ENCODE measurements at places on chromosomes 12 and 14. TPM values are rescaled to one million over a fixed set of nuclear protein-coding genes. Genes with fewer than 3 reads are reported as not detected.

DNA sequence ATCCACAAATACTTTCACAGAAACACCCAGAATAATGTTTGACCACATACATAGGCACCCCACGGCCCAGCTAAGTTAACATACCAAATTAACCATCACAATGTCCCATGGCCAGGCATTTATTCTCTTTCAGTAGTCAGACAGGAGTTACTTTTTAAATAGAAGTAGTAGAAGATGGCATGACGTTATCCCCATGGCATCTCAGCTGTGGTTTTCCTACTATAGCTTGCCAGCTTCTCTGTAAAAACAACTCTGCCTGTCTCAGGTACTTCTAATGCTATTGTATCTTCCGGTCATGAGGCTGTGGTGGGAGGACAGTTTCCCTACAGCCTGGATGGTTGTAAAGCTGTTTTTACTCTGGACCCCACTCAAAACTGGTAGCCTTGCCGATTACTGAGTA, 19.3 kb downstream of the CTSG start:
- DNase-seq, result no peak

- no peak for DNase-seq
Measured at GRCh38 chr14:31127690-31128089, 79.9 kb downstream of the HECTD1 start.

DNA sequence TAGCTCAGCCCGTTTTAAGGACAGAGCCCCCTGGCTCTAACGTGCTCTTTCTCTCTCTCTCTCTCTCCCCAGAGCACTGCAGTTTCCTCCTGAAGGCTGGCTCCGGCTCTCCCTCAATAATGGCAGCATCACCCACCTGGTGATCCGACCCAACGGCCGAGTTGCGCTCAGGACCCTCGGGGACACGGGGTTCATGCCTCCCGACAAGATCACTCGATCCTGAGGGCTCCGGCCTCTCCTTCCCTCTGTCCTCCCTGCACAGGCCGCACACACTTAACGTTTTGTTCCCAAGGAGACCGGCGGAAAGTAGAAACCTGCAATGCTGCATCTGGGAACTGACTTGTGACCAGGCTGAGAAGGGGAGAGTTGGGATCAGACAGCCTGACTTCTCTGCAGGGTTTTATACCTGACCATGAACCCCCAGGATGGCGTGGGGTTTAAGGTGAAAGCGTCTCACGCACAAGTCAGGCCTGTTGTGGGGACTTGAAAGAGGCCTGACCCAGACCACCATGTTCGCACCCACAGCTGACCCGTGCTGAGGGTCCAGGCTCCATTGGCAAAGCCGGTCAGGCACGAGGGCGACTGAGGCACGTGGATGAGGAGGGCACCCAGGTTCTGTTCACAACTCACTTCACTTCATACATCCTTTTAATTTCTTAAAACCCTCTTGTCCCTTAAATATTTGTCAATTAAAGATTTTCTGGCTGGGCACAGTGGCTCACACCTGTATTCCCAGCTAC, 10.1 kb downstream of the PGAM5 start:
- DNase-seq, result no peak

DNA sequence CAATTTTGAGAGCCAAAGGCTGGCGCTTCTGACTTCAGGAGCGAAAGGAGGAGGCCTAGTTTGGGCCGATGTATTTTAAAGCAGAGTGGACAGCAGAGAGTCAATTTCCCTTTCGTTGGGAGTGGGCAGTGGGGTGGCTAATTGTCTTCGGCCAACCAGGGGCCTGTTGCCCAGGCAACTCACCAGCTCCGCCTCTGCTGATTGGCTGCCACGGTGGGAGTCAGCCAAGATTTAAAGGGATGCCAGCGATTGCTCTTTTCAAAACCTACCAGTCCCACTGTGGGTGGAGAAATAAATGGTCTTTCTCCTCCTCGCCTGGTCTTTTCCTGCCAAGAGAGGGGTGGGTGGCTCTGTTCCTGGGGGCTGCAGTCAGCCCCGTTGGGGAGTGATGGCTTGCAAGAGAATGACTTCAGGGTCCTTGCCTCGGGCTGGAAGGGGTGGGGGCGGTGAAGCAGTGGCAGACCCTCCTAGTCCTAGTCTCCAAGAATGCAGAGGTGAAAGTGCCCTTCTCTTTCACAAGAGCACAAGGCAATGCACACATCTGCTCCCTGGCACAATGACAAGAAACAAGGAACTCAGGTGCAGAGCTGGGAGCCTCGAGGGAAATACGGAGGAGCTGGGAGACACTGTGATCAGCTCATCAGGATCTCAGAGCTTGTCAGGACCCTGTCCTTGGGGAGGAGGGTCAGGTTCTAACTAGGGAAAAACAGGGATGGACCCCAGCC, 37.7 kb downstream of the RASAL1 start:
- DNase-seq, result no peak

GRCh38 chr12:50112456-50113218, 601 bp downstream of the COX14 start:
- no peak for DNase-seq

DNA sequence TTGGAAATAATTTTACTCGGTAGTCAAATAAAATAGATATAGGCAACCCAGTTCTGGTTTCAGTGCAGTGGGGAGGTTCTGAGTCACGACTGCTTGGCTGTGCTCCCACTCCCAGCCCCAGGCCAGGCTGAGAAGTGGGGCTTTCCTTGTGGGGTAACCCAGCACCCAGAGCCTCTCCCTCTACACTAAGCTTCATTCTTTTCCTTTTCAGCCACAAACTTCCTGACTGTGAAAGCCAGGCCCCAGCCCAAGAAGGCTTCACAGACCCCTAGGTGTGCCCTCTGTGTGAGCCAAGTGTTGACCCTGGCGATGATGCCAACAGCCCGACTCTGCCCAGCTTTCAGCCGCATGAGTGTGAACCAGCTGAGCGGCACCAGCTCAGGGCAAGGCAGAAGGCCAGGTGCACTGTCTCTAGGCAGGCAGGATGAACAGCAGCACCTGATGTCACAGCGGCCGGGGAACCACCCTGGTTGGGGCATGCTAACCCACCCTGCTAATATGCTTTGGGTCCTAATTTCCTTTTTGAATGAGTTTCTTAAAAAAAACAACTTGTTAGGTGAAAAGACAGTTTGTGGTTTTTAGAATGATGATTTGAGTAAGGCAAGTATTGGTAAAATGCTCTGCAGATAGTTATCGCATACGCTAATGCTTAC, 42.2 kb upstream of the ATP23 start:
- DNase-seq, result peak; percentile 56

DNA sequence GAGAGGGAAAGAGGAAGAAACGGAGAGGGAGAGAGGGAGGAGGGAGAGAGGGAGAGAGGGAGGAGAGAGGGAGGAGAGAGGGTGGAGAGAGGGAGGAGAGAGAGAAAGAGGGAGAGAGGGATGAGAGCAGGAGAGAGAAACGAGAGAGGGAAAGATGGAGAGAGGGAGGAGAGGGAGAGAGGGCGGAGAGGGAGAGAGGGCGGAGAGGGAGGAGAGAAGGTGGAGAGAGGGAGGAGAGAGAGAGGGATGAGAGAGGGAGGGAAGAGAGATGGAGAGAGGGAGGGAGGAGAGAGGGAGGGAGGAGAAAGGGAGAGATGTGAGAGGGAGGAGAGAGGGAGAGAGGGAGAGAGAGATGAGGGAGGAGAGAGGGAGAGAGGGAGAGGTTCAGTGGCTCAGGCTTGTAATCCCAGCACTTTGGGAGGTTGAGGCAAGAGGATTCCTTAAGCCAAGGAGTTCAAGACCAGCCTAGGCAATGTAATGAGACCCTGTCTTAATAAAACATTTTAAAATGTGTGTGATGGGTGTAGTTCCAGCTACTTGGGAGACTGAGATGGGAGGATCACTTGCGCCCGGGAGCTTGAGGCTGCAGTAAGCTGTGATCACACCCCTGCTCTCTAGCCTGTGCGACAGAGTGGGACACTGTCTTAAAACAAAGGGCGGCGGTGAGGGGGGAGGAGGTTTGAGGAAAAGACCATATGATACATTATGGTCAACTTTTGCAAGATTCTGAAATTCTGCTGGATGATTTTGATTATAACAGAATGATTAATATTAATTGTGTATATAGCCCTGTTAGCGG, 21.3 kb upstream of the SNRPF start:
- no peak for DNase-seq

- DNase-seq, result no peak
Measured at GRCh38 chr12:91423693-91424050, 241.1 kb upstream of the DCN start.

DNA sequence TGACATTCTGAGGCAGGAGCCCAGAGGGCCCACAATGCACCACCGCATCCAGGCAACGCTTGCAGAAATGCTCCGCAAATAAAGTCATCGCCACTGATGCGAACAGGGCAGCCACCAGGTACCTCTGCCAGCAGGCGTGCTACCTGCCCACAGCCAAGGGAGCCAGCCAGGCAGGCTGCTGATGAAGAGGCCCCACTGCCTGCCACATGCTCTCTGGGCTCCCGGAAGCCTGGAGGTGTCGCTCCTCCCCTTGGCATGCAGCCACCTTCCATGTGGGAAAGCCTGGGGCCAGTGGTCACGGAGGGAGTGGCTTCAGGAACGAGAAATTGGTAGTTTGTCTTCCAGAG, 14.7 kb downstream of the GPR132 start:
- no peak for DNase-seq

- DNase-seq, result peak; percentile 28
Measured at GRCh38 chr14:37595809-37596621, 586 bp downstream of the TTC6 start.

DNA sequence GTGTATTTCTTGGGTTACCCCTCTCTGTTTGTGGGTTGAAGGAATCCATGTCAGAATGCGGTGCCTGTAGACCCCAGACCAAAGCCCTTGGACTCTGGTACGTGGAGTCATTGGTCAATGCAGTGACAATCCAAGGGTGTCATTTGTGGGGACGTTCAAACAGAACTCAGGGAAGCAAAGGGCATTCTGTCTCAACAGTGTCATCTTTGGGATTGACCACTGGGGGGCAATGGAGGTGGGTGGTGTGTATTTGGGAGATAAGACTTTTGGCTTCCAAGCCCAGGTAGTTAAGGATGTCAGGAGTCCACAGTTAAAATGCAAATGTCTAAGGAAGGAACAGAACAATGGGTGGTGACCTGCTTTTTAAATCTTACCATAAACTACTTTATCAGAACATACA, 54.6 kb upstream of the CCDC175 start:
- no peak for DNase-seq

GRCh38 chr12:13112968-13113367, 9.5 kb upstream of the GSG1 start:
- DNase-seq, result no peak

DNA sequence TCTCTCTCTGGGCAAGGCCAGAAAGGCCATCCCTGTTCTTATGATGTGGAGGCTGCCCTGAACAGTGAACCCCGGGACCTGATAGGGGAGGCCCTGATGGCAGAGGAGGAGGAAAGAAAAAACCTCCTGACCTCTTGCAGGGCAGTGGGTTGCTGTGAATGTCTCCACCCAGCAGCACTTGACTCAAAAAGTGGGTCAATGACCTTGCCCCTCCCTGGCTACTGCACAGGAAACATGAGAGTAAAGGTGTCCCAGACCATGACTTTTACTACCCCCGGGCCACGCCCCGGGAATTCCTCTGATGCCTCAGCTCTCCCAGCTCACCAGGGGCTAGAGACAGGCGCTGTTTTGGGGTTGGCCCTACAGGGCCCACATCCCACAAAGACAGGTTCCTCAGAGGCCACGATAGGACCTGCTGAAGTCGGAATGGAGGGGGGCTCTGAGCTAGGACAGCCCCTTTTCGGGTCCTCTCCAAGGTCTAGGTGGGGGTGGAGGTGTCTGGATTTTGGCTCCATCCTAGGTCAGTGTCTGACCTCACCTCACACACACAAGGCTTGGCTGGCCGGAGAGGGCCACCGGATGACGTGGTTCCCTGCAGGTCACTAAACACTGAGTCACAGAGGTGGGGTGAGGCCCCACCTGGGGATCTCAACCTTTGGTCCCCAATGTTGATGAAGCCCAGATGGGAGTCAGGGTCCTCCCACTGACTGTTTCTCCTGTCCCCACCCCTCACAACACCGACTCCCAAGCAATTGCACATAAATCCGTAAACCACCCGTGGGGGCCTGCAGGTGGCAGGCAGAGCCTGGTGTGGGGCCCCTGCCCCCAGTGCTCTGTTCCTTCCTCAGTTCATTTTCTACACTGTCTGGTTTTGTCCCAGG, 1.6 kb downstream of the RHOF start:
- DNase-seq, result peak; percentile 70

- no peak for DNase-seq
Measured at GRCh38 chr14:54579621-54580020, 12.7 kb downstream of the SAMD4A start.

DNA sequence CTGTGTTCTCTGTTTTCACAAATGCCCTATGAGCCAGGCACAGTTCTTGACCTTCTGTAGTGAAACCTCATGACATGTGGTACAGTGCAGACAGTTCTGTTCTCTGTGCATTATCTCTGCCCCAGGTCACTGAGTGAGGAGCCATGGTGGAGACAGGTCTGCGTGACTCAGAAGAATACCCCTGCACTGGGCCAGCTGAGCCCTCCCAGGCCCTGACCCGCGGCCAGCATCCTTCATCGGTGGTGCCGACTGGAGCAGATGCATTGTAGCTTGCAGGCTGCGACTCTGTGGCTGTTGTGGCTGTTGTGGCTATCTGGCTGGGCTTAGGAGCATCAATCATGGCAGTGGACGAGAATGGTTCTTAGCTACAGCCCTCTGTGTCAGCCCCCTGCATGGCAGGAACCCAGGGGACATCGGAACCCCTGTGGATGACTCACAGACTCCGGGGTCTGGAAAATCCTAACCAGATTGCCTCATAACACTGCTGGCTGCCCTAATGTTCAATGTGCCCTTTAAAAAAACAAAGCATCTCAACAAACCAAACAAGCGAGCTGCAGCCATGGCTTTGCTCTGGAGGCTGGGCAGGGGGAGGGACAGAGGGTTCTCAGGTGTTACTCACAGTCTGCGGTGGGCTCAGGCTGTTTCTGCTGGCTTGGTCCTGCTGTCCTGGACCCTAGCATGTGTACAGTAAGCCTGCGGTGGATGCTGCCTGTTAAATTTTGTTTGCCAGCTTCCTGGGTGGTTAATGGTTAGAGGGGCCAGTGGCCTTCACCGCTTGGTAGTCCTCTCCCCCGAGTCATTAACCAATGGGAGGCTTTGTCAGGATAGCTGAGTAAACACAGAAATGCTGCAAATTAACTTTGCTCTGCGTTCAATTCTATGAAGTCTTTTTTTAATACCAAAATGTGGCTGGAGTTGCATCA, at the start of gene SERPINA6:
Gene SERPINA6, minus strand, starts transcription at position 689 of the 923 bp plus-strand sequence. CDS start 8,688 bp downstream, outside the sequence.
- DNase-seq, result no peak

GRCh38 chr14:72631401-72631800, 262.5 kb downstream of the DPF3 start:
- DNase-seq, result no peak

DNA sequence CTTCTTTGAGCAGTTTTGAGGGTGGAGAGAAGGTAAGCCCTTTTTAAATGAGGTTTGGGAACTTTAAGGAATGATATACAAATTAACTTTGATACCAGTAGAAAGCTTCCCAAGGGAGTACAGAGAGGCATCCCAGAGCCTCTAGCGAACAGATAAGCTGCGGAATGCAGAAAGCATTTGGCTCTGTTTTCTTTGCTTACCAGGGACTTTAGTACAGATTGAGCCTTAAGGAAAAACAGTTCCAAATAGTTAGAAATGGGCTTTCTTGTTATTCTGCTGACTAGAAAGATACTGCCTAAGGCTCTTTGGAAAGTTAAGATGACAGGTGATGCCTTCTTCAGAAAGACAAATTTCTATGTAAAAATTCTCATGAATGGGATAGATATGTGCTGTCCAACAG, 261.7 kb upstream of the FOXN3 start:
- no peak for DNase-seq

The GLT8D2 gene
- 0.48 TPM for total RNA-seq

The TDP1 gene
- 41.8 TPM for total RNA-seq

The KRT79 gene
- 0.18 TPM for total RNA-seq

The RNASE3 gene
- total RNA-seq, result not detected

Data from natural killer cell (primary cell).